Esophagus muscularis mucosa (tissue), 4 donors: ENCODE measurements at places on chromosomes 13 and 19.
A peak's percentile ranks its signal among the peaks of the same experiment; 100 is the strongest.

GRCh38 chr19:2567580-2567979 lies 91.7 kb downstream of the GADD45B start:
- no peak for DNase-seq

DNA sequence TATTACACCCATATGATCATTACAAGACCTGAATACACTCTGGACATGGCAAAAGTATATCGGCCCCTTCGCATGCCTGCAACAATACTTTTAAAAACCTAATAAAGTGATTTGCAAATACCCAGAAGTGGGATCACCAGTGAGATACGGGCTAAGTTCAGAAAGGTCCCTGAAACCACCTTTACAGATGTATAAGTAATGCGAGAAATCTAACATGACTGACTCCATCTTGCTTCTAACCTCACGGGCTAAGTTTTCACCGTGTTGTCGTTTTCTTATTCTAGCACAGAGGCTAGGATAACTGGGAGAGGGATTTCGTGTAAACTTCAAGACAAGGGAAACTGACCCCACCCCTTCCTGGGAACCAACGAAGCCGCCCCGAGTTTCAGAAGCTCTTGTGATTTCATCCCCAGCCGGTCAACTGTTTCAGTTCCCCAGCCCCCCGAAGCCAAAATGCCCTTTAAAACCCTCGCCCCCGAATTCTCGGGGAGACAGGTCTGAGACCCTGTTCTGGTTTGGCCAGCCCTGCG lies 703 bp downstream of the NEK3 start:
- peak; percentile 92 for DNase-seq

DNA sequence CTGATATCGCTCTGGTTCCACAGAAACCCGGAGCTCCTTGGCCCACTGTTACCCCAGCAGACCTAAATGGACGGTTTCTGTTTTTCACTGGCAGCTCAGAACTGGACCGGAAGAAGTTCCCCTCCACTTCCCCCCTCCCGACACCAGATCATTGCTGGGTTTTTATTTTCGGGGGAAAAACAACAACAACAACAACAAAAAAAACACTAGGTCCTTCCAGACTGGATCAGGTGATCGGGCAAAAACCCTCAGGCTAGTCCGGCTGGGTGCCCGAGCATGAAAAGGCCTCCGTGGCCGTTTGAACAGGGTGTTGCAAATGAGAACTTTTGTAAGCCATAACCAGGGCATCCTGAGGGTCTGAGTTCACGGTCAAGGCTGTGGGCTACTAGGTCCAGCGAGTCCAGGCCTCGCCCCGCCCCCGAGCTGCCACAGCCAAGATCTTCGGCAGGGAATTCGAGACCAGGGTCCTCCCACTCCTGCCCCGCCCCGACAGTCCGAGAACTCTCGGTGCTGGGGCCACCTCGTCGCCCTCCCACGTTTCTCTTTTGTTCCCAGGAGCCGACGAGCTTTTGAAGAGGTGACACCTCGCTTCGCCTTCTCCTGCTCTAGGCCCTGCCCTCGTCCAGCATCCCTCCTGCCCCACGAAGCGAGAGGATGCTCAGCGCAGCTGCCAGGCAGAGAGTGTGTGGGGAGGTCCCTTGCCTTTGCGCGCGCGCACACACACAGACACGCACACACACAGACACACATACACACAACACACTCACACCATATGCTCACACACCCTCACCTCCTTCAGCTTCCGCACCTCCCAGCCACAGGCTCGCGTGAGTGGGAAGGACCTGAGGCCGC lies 8.8 kb downstream of the ZIC2 start:
- DNase-seq, result peak; percentile 79

DNA sequence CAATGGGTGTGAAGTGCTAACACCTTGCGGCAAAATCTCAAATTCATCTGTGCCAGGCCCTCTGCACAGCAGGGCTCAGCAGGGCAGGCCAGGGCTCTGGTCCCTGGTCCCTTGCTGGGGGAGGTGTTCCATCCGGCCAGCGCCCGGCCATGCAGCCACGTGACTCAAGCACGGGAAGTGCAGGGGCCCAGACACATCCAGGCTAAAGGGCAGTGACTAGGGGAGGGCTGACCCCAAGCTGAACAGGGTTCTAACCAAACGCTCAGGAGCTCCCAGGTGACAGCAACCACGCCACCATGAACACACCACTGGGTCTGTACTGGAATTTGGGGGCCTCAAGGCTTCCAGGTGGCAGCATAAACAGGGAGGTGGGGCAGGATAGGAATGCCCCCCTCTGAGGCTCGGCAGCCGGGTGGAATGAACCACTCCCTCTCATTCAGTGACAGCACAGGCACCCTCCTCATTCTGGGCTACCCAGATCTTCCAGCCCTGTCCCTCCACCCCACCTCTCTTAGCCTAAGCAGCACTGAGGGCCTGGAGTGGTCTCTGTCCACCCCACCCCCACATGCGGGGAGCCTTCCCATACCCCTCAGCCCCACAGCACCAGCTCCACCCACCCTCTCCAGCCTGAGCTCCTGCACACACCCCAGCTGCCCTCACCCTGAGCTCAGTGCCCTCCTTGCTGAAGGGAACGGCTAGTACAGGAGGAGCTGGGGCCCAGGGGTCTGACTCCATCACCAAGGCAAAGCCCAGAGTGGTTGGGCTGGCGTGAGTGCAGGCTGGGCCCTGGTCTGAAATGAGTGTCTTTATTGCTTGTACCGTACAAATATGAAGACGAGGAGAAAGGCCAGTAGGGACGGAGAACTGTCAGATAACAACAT lies 5.3 kb upstream of the CCNP start:
- no peak for DNase-seq

DNA sequence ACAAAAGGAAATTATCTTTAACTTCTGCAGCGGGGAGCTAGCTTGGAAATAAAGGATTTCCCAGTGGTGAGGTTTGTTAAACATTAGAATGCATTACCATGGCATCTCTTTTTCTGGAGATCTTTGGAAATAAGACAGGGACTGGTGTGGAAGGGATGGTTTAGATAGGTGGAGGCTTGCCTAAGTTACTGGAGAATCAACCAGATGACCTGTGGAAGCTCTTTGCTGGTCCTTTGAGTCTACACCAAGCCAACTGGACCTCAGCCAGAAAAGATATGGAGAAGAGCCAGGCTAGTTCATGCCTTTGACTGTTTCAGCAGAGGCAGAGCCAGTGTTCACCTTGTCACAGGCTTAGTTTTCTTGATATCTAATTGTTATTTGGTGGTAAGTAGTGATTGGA lies 134.7 kb downstream of the KCNRG start:
- DNase-seq, result no peak

GRCh38 chr19:41233748-41234240 lies 14.8 kb downstream of the AXL start:
- no peak for DNase-seq

DNA sequence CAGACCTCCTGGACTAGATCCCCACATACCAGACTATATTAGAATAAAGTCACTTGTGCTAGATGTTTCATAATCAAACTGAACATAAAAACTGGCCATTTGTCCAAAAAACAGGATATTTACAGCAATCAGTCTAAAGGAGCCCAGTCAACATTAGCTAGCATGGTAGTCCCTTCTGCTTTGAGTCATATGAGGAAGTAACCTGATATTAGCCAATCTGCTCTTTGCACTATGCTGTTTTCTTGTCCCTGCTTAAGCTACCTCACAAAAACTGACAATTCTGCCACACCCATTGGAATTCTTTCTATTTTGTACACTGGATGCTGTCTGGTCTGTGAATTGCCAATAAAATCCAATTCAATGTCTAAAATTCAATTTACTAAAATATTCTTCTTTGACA lies 1824.2 kb downstream of the OLFM4 start:
- DNase-seq, result no peak
